ENCODE measurements at places on chromosomes 12 and 14. TPM values are rescaled to one million over a fixed set of nuclear protein-coding genes. Genes with fewer than 3 reads are reported as not detected.

- no peaks in the 10 kb centered on the region for H3K36me3 ChIP-seq
- H3K4me3 ChIP-seq = no peak overlapping the region
- no peaks in the 10 kb centered on the region for H3K27me3 ChIP-seq
- peaks cover 34% of the 10 kb centered on the region for H3K4me1 ChIP-seq
- H3K27ac ChIP-seq = no peak overlapping the region
These were observed 371.2 kb downstream of the BTG1 start for GRCh38 chr12:91774434-91774921.

DNA sequence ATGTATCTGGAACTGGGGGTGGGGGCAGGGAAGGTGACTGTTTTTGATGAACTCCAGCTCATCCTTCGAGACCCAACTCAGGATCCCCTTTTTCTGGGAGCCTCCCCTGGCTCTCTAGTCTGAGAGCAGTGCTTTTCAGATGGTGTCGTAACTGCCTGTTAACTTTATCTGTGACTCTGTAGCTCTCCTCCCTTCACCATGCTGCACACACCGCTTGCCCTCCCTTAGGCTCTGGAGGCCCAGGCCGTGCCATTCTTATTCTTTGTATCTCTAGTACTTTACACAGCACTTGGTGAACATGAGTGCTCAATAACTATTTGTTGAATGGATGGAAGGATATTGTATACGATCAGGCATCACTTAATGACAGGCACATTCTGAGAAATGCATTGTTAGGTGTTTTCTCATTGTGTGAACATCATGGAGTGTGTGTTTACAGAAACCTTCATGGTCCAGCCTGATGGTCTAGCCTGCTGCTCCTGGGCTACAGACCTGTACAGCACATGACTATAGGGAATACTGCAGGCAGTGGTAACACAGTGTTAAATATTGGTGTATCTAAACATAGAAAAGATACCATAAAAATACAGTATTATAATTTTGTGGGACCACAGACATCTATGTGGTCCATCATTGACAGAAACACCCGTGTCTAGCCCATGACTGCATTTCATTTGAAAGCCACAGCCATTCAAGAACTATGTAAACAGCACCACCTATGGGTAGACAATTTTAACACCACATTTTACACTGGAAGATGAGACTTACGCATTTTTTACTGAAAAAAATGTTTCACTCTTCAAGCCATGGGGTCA is 91.8 kb downstream of the EML1 start:
- DNase-seq = peak; percentile 7
- no peaks in the 10 kb centered on the region for H3K36me3 ChIP-seq
- H3K27me3 ChIP-seq = peaks cover 4% of the 10 kb centered on the region
- H3K4me1 ChIP-seq = no peaks in the 10 kb centered on the region

Gene TCL1A
- 1.9 TPM for total RNA-seq

DNA sequence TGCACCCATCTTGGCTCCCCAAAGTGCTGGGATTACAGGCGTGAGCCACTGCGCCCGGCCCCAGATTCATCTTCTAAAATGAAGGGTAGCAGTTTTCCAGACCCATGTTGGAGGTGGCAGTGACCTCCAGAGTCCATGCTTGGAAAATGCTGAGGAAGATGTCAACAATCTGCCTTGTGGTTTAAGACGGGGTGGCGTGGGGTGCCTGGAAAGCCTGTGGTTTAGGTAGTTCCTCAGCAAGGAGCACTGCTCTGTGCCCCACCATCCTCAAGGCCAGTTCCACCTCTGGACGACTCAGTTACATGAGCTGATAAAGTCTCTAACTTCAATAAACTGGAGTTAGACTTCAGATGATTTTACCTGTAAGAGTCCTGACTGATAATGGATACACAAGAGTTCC is 48.6 kb downstream of the DRAM1 start:
- H3K27me3 ChIP-seq = no peaks in the 10 kb centered on the region
- no peaks in the 10 kb centered on the region for H3K36me3 ChIP-seq
- H3K27ac ChIP-seq = no peak overlapping the region
- no peaks in the 10 kb centered on the region for H3K4me1 ChIP-seq
- DNase-seq = no peak
- H3K4me3 ChIP-seq = no peak overlapping the region

DNA sequence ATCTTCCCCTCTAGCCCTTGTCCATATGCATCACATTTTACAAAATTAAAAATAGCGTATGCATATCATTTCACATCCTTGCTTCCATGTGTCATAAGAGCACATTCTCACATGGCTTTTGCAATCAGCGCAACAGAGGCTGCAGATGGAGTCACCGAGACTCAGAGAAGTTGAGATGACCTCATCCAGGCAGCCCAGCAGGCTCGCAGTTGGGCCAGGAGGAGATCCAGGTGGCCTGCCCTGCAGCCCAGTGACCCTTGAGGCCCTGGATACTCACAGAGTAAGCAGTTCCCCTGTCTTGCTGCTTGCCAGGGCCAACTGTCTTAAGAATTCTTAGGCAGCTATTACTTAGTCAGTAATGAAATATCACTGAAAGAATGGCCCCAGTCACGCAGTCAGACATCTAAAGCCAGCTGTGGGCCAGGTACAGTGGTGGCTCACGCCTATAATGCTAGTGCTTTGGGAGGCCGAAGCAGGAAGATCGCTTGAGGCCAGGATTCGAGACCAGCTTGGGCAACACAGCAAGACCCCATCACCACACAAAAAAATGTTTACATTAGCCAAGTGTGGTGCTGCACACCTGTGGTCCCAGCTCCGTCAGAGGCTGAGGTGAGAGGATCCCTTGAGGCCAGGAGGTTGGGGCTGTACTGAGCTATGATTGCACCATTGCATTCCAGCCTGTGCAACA is 9.1 kb downstream of the CAMKK2 start:
- H3K36me3 ChIP-seq = peaks cover 9% of the 10 kb centered on the region
- no peaks in the 10 kb centered on the region for H3K27me3 ChIP-seq
- no peak overlapping the region for H3K4me3 ChIP-seq
- H3K27ac ChIP-seq = no peak overlapping the region

- H3K4me3 ChIP-seq = no peak overlapping the region
- no peaks in the 10 kb centered on the region for H3K4me1 ChIP-seq
- peaks cover 21% of the 10 kb centered on the region for H3K27me3 ChIP-seq
- H3K36me3 ChIP-seq = no peaks in the 10 kb centered on the region
These were observed 98.9 kb downstream of the CMKLR1 start for GRCh38 chr12:108240027-108240785.

- DNase-seq = no peak
- H3K4me3 ChIP-seq = peak overlapping the region; percentile 24
- no peaks in the 10 kb centered on the region for H3K4me1 ChIP-seq
- peaks cover 31% of the 10 kb centered on the region for H3K27me3 ChIP-seq
- H3K36me3 ChIP-seq = no peaks in the 10 kb centered on the region
These were observed 1.4 kb upstream of the FOXN4 start for GRCh38 chr12:109310247-109311125.

GRCh38 chr14:91375720-91376452 is 41.7 kb downstream of the CCDC88C start:
- H3K4me3 ChIP-seq = peak overlapping the region; percentile 2
- peaks cover 4% of the 10 kb centered on the region for H3K36me3 ChIP-seq
- H3K27me3 ChIP-seq = no peaks in the 10 kb centered on the region
- no peak for DNase-seq
- H3K27ac ChIP-seq = peak overlapping the region; percentile 87

GRCh38 chr14:21070610-21071224 is 613 bp downstream of the ARHGEF40 start:
- no peak for DNase-seq
- peaks cover 7% of the 10 kb centered on the region for H3K27me3 ChIP-seq
- no peaks in the 10 kb centered on the region for H3K36me3 ChIP-seq
- H3K4me1 ChIP-seq = peaks cover 35% of the 10 kb centered on the region
- H3K4me3 ChIP-seq = peak overlapping the region; percentile 63

Gene KLRF1
- 0.95 TPM for total RNA-seq

- DNase-seq = no peak
- H3K36me3 ChIP-seq = peaks cover 4% of the 10 kb centered on the region
- H3K4me1 ChIP-seq = peaks cover 4% of the 10 kb centered on the region
- no peak overlapping the region for H3K27ac ChIP-seq
- H3K27me3 ChIP-seq = no peaks in the 10 kb centered on the region
- no peak overlapping the region for H3K4me3 ChIP-seq
These were observed 491.1 kb upstream of the RGS6 start for GRCh38 chr14:71441126-71441525.

DNA sequence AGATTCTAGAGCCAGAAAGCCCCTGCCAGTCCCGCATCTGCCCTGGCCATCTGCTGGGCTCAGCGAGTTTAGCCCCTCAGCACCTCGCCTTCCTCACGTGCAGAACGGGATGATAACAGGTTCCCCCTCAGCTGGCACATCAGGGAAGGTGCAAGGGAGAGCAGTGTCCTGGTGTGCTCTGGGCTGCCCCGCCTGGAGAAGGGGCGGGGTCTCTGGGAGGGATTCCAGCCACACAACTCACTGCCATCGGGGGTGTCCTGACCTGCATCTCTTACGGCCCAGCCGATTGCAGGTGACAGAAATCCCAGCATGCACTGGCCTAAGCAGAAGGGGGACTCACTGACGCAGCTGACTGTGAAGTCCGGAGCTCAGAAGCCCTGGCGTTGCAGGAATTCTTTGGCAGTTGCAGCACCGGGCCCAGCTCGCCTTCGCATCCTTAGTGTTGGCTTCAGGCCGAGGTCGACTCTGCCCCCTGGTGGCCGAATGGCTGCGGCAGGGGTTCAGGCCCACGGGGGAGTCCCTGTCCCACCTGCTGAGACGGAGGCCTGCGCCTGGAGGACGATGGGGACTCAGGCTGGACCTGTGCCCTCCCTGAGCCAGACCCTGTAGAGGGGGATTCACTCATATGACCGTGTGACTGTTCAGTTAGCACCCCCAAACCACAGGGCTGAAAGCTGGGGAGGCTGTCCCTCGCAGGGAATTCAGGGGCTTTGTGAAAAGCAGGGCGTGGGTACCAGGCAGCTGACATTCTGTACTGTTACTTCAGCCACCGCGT is 178.6 kb downstream of the ADGRD1 start:
- peak; percentile 44 for DNase-seq
- no peaks in the 10 kb centered on the region for H3K36me3 ChIP-seq
- H3K27me3 ChIP-seq = peaks cover 7% of the 10 kb centered on the region
- H3K4me1 ChIP-seq = no peaks in the 10 kb centered on the region

DNA sequence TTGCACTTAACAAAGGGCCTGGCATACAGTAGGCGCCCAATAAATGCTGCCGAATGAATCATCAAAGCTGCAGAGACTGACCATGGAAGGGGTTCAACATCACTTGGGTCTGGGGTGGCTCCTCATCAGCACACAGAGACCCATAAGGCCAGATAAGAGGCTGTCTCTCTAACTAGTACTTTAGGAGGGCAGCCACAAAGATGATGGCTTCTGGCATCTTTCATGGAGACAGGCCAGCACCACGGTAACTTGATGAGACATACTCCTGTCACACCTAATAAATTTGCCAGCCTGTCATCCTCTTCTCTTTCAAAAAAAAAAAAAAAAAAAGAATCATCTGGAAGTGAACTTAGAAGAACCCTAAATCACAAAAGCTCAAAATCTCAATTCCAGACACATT is 3.4 kb downstream of the PRIMA1 start:
- H3K36me3 ChIP-seq = no peaks in the 10 kb centered on the region
- no peaks in the 10 kb centered on the region for H3K4me1 ChIP-seq
- H3K27me3 ChIP-seq = peaks cover 34% of the 10 kb centered on the region
- no peak overlapping the region for H3K27ac ChIP-seq
- DNase-seq = no peak

Gene A2ML1
- not detected for total RNA-seq

- H3K36me3 ChIP-seq = no peaks in the 10 kb centered on the region
- peaks cover 99% of the 10 kb centered on the region for H3K4me1 ChIP-seq
- no peak for DNase-seq
- no peak overlapping the region for H3K27ac ChIP-seq
- H3K27me3 ChIP-seq = no peaks in the 10 kb centered on the region
- H3K4me3 ChIP-seq = no peak overlapping the region
These were observed 26.6 kb downstream of the PXN start for GRCh38 chr12:120238839-120239445.

DNA sequence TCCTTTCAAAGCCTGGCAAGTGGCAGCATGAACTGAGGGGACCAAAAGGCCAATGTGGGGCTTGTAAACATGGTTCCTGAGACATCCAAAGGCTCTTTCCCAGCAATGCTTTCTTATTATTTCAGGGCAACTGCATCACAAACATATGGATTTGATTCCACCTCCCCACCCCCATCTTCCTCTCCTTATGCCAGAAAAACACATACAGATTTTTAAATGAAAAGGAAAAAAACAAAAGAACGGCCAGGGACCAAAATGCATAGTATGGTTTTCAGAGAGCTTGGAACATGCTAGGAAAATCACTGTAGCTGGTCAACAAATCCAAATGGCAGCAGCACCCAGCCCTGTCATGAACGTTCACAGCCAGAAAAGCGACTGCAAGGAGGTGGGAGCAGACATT is 167.6 kb downstream of the ANO2 start:
- DNase-seq = no peak
- H3K27ac ChIP-seq = no peak overlapping the region
- no peaks in the 10 kb centered on the region for H3K36me3 ChIP-seq
- no peaks in the 10 kb centered on the region for H3K4me1 ChIP-seq
- H3K4me3 ChIP-seq = no peak overlapping the region
- peaks cover 4% of the 10 kb centered on the region for H3K27me3 ChIP-seq

DNA sequence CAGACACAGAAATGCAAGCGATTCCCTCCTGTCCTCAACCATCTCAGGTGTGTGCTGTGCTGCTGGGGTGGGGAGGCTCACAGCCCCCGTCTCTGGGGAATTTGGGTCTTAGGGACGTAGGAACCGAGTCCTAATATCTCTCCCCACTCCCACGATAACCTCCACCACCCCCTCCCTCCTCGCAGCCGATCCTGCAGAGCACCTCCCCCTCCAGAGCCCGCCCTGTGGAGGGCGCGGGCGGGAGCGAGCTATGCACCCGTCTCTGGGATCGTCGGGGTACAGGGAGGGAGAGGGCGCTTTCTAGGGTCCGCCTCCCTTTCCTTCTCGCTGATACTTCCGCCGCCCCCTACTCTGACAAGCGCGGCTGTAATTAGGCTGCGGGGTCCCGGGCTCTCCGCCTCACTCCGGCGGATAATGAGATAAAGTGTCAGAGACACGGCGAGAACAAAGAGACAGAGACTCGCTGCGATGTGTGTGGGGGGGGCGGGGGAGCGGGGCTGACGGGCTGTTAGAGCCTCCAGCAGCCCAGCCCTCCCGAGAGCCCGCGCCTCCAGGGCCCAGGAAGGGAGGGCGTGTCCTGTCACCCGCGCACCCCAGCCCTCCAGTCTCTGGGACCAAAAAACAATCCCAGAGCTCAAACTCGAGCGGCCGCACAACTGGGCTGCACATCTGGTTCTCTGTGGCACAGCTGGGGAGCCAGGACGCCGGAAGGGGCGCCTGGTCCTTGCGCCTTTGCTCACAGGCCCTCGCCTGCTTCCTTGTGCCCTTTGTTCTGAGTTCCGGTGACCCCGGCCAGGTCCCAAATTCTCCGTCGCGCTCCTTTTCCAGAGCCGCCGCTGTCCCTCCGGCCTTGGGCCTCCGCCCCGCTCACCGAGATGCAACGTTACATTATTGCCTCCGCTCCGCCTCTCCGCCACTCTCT is 8.7 kb downstream of the SHMT2 start:
- H3K4me3 ChIP-seq = peak overlapping the region; percentile 73
- H3K27ac ChIP-seq = no peak overlapping the region
- H3K36me3 ChIP-seq = peaks cover 11% of the 10 kb centered on the region
- no peak for DNase-seq

Gene RAPGEF3
- 0.55 TPM for total RNA-seq

Gene ERC1
- total RNA-seq = 68.0 TPM
